ENCODE measurements at places on chromosomes 16 and 17.

DNA sequence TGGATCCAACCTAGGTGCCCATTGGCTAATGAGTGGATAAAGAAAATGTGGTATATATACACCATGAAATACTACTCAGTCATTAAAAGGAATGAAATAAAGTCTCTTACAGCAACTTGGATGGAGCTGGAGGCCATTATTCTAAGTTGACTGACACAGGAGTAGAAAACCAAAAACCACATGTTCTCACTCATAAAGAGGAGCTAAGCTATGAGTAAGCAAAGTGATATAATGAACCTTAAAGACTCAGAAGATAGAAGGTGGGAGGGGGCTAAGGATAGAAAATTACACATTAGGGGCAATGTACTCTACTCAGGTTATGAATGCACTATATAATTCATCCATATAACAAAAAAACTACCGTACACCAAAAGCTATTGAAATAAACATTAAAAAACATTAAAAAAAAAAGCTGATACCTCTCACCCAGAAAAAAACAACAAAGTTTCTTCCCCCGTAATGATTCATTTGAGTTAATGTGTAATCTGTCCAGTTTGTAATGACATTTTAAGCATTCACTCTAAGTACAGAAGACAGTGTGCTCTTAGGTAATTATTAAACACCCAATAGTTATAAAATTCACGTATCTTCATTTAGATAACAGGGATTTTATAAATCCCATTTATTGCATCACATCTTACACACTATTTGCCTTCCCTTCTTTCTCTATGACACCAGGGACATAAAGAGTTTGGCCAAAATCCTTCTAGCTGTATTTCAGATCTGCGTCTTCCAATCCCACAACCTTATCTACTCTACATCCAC lies 941.5 kb downstream of the CDH11 start:
- no peaks in the 10 kb centered on the region for H3K36me3 ChIP-seq
- H3K27me3 ChIP-seq: no peaks in the 10 kb centered on the region
- H3K27ac ChIP-seq: no peak overlapping the region
- DNase-seq: no peak
- H3K4me1 ChIP-seq: no peaks in the 10 kb centered on the region

DNA sequence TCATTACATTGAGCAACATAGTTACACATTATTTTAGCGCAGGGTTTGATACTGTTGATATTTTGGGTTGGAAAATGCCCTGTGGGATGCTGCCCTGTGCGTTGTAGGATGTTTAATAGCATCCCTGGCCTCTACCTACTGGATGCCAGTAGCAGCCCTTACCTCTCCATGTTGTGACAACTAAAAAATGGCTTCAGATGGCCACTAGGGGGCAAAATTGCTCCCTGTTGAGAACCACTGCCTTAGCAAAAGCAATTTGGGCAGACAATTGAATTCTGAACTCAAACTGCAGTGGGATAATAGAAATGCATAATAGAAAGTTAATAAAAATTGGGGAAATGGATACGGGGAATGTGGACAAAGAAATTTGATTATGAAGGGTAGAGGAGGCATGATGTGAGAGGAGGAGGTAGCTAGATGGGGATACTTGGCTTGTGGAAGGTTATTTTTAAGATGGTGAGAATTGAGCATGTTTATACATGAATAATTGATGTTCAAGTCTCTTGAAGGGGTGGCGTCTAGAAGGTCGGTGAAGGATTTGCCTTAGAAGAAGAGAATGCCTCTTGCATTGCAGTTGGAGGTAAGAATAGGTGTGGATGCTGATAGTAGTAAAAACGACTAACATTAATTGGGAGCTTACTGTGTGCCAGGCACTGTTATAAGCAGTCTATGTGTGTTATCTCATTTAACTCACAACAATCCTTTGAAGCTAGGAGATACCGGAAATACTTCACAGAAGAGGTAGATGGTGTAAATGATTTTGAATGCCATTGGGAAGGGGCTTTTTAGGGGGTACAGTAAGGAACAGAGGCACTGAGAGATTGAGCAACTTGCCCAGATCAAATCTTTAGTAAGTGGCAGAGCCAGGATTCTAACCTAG lies 19.0 kb downstream of the HEATR9 start:
- H3K4me1 ChIP-seq: no peaks in the 10 kb centered on the region
- H3K36me3 ChIP-seq: peaks cover 5% of the 10 kb centered on the region
- no peaks in the 10 kb centered on the region for H3K27me3 ChIP-seq
- H3K27ac ChIP-seq: no peak overlapping the region

DNA sequence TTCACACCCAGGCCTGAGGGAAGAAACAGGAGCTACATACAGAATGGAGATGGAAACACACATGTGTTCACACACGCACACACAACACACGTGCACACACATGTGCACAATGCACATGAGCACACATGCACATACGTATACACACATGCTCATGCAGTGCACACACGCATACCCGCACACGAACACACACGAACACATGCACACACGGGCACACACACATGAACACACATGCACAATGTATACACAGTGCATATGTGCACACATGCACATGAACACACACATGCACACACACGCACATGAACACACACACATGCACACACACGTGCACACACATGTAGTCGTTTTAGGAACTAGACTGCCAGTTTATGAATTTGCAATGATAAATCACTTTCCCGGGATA lies 49.3 kb upstream of the CDR2 start:
- no peak overlapping the region for H3K27ac ChIP-seq
- DNase-seq: no peak
- H3K4me3 ChIP-seq: no peak overlapping the region

DNA sequence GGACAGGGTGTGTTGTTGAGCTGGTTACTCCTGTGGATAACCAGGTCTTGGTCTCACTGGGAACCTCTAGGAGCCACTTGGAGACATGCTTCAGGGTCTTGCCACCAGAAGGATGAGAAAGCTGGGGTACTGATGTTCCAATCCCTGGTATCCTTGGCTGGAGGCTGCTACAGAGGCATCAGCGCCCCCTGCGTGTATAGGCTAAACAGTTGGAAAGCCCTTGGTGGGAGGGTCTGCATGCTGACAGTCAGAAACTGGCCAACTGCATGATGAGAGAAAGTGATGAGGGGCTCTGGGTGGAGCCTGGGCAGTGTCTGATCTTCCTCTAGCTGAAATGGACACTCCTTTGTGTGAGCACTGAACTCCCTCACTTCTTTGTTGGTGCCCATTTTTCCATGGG lies 536.9 kb downstream of the XYLT1 start:
- H3K27me3 ChIP-seq: no peaks in the 10 kb centered on the region
- peak; percentile 55 for DNase-seq
- no peak overlapping the region for H3K4me3 ChIP-seq
- H3K27ac ChIP-seq: no peak overlapping the region
- H3K36me3 ChIP-seq: no peaks in the 10 kb centered on the region

GRCh38 chr17:56700919-56701420 lies 107.5 kb downstream of the NOG start:
- H3K4me1 ChIP-seq: peaks cover 2% of the 10 kb centered on the region
- H3K27ac ChIP-seq: no peak overlapping the region
- H3K27me3 ChIP-seq: no peaks in the 10 kb centered on the region

DNA sequence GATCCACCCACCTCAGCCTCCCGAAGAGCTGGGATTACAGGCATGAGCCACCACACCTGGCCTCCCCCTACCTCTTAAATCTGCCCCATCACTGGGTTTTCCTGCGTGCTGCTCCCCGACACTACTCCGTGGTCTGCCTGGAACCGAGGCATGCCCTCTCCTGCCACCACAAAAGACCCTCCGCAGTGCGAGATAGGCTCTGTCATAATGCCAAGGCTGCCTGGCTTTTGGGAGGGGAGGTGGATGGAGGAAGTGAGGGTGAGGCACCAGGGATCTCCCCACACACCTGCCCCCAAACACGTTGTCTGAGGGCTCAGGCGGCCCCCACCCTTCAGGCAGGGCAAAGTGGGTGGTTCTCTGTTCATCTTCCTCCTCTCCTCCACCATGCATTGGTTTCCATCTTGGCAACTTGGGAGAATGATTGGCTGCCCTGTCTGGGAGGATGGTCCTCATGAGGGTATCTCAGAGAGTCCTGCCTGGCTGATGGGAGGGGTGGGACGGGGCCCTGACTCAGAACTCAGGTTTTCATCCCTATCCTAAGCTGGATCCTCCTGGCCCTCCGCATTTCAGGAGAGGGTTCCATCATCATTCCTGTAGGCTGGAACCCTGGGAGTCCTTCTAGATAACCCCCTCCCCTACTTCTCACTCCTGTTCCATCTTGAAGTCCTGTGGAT lies 23.2 kb downstream of the IGFBP4 start:
- H3K36me3 ChIP-seq: no peaks in the 10 kb centered on the region
- DNase-seq: no peak
- no peaks in the 10 kb centered on the region for H3K27me3 ChIP-seq
- no peak overlapping the region for H3K4me3 ChIP-seq
- H3K27ac ChIP-seq: no peak overlapping the region

DNA sequence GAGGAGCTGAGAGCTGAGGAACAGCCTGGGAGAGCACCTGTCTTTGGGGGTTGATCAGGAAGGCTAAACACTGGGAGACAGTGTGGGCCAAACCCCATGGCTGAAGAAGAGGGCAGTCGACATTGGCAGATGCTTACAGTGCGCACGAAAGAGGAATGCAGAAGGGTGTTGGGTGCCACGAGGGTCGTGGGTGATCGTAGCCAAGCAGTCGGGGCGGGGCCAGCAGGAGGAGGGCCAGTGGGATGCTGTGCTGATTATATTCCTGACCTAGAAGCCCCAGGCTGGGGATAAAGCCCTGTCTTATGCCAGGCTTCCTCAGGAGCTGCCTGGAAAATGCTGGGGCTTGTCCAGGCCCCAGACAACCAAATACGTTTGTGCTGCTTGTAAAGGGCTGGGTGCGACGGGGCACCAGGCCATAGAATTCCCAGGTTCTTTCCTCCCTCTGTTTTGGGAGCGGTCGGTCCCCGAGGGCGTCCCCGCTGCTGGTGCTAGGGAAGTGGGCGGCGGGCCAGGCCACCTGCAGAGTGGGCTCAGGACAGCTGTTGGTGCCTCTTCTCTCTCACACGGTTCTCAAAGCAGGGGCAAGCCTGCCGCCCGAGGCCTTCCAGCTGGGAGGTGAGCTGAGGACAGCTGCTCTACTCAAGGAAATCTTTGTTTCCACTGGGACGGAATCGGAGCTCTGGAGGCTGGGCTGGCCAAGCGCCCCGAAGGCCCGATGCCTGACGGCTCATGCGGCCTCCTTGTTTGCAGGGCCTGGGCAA lies 10.0 kb downstream of the C1QTNF1 start:
- no peak for DNase-seq
- no peak overlapping the region for H3K27ac ChIP-seq

DNA sequence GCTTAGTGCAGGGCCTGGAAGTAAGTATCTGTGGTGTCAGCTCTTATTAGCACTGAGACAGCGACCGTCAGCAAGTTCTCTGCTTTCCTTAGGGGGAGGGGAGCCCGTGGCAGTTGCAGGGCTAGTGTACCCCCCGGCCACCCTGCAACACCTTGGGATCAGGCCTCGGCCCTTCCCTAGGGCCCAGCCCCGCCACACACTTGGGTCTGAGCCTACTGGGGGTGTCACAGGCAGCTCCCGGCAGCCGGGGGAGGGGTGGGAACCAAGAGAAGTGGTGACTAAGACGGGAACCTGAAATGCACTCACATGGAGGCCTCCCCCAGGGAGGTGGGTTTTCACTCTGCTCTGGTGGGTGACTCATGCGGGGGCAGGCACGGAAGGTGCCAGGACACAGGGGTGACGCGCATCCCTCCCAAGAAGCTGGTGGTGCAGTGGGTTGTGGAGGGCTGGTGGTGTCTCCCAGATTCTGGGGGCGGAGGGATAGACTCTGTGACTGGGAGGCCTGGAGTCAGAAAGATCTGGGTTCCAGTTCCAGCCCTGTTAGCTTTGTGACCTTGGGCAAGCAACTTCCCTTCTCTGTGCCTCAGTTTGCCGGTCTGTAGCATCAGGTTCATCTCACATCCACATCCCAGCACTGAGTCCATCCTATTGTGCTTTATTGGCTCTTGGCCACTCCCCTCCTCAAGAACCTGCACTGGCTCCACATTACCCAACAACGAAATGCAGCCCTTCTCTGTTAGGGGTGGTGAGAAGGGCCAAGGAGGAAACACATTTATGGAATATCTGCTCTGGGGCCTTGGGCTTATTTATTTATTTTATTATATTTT lies 44.5 kb downstream of the LAT start:
- H3K27me3 ChIP-seq: no peaks in the 10 kb centered on the region
- H3K36me3 ChIP-seq: no peaks in the 10 kb centered on the region
- H3K4me1 ChIP-seq: no peaks in the 10 kb centered on the region
- DNase-seq: peak; percentile 74
- H3K4me3 ChIP-seq: no peak overlapping the region
- no peak overlapping the region for H3K27ac ChIP-seq

DNA sequence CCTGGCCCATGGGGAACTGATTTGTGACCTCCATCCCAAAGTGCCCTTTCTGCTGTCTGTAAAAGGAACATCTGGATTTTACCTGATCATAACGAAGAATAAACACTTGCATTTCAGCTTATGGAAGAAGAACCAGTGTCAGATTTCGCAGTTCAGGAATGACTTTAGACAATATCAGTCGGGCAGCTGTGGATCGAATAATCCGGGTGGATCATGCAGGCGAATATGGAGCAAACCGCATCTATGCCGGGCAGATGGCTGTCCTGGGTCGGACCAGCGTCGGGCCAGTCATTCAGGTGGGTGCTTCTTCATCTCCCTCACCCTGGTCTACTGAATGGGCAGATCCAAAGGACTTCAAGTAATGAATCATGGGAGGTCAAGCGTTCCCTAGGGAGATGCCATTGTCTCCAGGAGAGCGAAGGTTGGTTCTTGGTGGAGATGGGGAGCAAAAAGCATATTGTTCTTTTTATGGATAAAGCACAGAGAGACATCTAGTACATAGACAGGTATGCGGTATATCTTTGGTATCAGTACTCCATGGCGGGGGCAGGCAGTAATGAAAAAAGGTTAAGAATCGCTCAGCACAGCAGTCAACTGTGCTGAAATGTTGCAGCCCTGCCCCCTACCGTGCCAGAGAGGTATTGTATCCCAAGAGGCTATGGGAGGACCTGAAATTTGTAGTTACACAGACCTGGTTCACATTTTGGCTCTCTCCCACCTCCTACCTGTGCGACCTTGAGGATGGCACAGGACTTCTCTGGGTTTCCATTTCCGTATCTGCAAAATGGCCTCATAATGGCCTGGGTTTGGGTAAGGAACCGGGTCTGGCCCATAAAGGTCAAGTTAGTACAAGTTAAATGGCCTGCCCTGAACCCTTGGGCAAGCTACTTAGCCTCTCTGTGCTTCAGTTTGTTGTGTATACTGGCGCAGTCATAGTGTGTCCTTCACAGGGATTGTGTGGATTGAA lies 4.7 kb downstream of the COQ7 start:
- no peaks in the 10 kb centered on the region for H3K36me3 ChIP-seq
- no peak overlapping the region for H3K27ac ChIP-seq
- DNase-seq: peak; percentile 75
- H3K4me3 ChIP-seq: no peak overlapping the region
- H3K27me3 ChIP-seq: no peaks in the 10 kb centered on the region

DNA sequence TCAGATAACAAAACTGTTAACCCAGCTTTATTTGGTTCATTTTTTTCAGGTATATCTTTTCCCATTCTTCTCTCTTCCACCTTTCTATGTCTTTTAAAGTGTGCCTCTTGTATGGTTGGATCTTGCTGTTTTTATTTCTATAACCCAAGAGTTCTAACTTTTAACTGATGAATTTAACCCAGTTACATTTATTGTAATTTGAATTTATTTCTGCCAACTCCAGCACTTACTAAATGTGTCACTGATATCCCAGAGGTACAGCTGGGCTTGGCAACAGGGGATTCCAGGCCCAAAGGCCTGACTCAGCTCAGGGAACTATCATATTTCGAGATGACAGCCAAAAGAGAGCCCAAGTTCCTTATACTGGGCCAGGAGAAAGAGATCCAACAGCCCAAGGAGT lies 200.1 kb downstream of the GSG1L start:
- no peaks in the 10 kb centered on the region for H3K27me3 ChIP-seq
- H3K27ac ChIP-seq: no peak overlapping the region
- H3K4me3 ChIP-seq: no peak overlapping the region
- DNase-seq: no peak
- no peaks in the 10 kb centered on the region for H3K36me3 ChIP-seq
- H3K4me1 ChIP-seq: no peaks in the 10 kb centered on the region

Measured in mesendoderm (in vitro differentiated cells).